ENCODE measurements at places on chromosomes 6 and 20.

DNA sequence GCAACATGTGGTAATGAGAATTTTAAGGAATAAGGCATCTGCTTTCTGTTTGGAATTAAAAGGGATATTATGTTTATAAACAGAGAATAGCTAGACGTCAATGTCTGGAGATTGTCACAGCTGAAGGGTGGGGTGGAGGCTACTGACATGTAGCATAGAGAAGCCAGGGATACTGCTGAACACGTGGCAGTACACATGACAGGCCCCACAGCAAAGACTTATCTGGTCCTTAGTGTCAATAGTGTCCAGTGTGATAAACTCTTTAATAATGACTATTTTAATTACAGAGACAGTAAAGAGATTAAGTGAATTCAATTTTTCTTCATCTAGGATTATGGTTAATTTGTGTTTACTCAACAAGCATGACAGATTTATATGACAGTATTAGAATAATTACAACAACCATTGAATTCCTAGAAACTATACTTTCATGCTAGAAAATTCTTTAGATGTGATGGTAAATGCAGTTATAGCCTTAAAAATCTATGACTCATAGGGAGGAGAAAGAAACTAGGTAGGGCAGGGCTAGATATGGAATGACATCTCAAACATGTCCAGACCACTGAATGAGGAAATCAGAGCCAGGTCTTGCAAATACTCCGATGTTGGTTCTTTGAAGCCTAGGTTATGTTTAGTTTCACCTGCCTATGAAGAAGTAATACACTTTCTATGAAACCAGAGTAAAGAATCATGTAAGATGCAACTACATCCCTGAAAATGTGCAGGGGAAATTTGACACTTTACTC is 399.5 kb downstream of the PHF3 start:
- DNase-seq = no peak

DNA sequence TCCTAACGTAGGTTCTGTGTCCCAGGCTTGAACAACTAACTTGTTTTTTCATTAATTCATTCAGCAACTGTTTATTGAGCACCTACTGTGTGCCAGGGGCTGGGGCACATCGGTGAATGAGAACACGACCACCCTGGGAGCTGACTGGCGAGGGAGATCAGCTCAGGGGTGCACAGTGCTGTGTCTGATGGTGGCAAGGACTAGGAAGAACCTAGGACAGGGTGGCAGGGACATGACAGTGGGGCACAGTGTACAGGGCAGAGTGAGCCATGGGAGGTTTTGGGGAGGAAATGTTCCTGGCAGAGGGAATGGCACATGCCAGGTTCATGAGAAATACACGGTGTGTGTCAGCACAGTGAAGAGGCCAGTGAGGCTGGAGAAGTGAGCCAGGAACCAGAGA is 76.7 kb downstream of the BMP7 start:
- DNase-seq = no peak

DNA sequence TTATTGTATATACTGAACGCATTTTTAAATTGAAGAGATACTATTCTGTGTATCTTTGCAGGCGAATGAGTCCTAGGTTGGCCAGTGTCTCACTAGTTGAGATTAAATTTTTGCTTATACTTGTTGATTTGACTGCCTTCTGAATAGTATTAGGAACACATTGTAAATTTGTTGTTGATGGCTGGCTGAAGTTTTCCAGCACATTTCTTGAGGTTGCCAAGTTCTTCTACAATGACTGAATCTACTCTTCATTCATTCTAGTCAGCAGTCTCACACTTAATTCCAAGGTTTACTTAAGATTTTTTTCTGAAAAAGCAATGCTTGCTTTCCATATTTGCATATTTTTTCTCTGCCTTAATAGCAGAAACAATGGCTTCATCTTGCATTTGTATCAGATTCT is 151.7 kb downstream of the ZFAND3 start:
- DNase-seq = no peak

DNA sequence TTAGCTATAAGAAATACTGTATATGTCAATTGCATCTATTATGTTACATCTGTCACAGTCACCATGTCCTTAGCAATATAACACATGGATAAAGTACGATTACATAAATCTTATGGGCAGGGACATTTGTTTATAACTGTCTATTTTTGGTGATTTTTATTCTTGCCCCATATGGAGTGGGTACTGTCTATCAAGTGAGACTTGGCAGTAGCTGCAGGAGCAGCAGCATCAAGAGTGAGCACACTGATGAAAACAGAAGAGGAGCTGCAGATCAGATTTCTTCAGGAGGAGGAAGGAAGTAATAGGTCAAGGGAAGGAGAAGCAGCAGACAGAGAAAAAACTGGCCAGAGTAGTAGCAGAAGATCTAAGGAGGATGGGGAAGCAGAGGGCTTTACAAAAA is 516.7 kb downstream of the C6orf118 start:
- DNase-seq = no peak

GRCh38 chr6:33777398-33778388 is 11.2 kb downstream of the LEMD2 start:
- no peak for DNase-seq

- peak; percentile 23 for DNase-seq
Observed at GRCh38 chr6:120354452-120355098, 979.7 kb downstream of the TBC1D32 start.

- DNase-seq = no peak
Observed at GRCh38 chr6:116924245-116924644, 47.2 kb downstream of the RFX6 start.

GRCh38 chr6:129609635-129610034 is 100.3 kb downstream of the ARHGAP18 start:
- DNase-seq = no peak

- DNase-seq = no peak
Observed at GRCh38 chr6:45676380-45676779, 298.6 kb upstream of the SUPT3H start.

DNA sequence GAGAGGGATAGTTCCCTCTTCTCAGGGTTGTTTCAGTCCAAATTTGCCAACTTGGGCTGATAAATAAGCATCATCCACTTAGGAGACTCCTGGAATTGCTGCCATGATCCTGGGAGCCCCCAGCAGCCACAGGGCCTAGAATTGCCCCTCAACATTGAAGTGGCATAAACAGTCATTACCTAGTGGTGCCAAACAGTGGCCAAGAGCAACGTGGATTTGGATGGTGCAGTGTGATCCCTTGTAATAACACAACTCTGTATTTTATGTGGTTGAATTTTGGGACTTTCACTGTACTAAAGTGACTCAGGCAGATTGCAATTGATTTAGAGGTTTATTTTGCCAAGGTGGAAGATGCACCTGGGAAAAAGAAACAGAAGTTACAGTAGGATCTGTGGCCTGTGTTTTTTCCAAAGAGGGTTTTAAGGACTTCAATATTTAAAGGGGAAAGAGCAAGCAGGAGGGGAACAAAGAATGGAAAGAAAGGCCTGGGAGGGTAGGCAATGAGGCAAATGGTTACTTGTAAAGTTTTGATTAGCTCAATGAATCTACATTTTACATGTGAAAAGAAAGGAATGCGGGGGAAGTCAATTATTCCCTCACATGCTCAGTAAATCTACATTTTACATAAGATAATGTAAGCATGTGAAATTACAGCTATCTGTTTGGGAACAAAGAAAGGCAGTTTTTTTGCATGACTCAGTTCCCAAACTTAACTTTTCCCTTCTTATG is 168.0 kb upstream of the NOX3 start:
- DNase-seq = no peak

DNA sequence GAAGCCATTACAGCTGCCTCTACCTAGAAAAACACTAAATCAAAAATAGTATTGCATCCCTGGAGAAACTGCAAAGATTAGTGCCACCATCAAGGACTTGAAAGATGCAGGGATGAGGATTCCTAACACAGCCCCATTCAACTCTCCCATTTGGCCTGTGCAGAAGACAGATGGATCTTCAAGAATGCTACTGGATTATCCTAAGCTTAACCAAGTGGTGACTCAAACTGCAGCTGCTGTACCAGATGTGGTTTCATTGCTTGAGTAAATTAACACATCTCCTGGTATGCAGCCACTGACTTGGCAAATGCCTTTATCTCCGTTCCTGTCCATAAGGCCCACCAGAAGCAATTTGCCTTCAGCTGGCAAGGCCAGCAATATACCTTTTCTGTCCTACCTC is 117.4 kb downstream of the TBC1D32 start:
- DNase-seq = no peak

DNA sequence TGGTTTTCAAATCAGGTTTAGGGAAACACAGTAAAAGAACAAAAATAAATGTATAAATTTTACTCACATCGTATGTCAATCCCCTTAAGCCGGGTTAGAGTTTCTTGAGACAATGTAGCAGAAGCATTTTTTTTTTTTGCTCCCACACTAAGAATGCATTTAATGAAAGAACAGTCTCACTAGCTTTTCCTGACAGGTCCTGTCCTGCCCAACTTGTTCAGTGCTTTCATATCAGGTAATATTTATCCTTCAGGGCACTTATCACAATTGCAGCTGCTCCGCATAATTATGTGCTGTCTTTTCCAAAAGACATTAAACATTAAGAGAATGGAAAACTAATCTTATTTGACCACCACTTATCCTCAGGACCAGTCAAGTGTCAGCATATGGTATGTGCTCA is 632.0 kb downstream of the HTR1B start:
- DNase-seq = no peak

All from activated CD4-positive, alpha-beta T cell treated with anti-CD3 and anti-CD28 coated beads, Interleukin-2, Interleukin-4, amounts not matched to agents 100 ng/mL and 50 ng/mL, durations not matched to agents 16 hours and 8 hours (primary cell).